ENCODE measurements at places on chromosomes 4 and X.
A peak's percentile ranks its signal among the peaks of the same experiment; 100 is the strongest.

DNA sequence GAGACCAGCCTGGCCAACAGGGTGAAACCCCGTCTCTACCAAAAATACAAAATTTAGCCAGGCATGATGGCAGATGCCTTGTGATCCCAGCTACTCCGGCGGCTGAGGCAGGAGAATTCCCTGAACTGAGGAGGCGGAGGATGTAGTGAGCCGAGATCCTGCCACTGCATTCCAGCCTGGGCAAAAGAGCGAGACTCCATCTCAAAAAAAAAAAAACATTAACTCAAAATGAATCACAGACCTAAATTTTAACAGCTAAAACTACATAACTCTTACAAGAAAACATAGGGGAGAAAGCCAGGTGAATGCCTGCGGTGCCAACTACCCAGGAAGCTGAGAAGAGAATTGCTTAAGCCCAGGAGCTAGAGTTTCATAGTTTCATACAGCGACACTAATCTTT lies 54.8 kb downstream of the TMEM165 start:
- DNase-seq = no peak

GRCh38 chr4:127352220-127353113 lies 280.3 kb upstream of the INTU start:
- no peak for DNase-seq

GRCh38 chr4:10529291-10530136 lies 72.3 kb upstream of the ZNF518B start:
- no peak for DNase-seq

GRCh38 chrX:9593756-9594155 lies 128.9 kb downstream of the TBL1X start:
- DNase-seq = no peak

- DNase-seq = no peak
Observed at GRCh38 chr4:87054900-87055299, 120.1 kb downstream of the AFF1 start.

DNA sequence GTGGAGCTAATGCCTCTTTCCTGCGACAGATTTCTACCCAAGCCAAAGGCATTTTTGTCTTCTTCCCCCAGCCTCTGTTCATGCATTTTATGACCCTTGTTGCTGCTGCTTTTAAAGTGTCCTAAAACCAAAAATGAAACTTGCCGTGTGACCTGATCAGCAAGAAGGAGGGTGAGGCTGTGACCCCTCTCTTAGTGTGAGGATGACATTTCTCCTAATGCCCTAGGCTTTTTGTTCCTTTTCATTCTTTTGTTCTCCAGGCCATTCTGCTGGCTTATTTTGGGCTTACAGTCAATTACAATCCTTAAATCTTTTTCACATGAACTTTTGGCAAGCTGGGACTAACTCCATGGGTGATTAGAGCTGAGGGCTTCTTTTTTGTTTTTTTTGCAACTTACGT lies 34.4 kb downstream of the PTTG2 start:
- DNase-seq = no peak

DNA sequence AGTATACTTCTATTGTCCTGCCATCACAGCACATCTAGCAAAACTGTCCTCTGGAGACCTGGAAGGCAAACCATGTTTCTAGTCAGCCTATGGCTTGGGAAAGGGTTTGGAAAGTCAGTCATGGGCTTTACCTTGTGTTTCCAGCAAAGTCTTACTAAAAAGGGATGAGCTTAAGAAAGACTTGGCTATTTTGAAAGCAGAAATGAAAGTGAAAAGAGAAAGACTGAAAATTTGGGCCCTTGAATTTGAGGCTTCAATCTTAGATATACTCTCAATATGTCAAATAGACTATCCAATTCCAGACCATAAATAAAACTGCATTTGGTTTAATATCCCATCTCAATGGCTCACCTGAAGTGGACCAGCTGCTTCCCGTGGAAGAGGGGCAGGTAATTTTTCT lies 127.9 kb downstream of the ZNF330 start:
- DNase-seq = no peak

- no peak for DNase-seq
Observed at GRCh38 chr4:8698341-8699062, 105.9 kb downstream of the CPZ start.

GRCh38 chr4:181470306-181470705 lies 772.9 kb upstream of the TENM3 start:
- no peak for DNase-seq

GRCh38 chrX:96211953-96212352 lies 472.7 kb upstream of the DIAPH2 start:
- DNase-seq = no peak

- DNase-seq = no peak
Observed at GRCh38 chrX:10519278-10519677, 101.1 kb downstream of the MID1 start.

DNA sequence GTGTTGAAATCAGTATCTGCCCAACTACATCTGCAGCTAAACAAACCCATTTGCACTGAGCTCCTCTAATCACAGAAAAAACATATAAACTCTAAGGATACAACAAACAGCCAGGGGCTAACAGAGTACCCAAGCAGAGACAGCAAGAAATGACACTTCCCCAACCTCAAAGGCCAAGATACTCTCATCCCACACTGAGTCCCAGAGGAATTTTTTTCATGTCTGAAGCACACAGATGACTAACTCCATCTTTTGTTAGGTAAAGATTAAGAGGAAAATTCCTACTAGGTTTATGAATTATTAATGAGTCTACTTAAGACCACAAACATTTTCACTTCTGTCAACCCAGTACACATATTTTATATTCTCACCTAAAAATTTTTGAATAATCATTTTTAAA lies 31.6 kb downstream of the SEPSECS start:
- DNase-seq = no peak

GRCh38 chr4:139099366-139099982 lies 77.5 kb downstream of the ELF2 start:
- peak; percentile 51 for DNase-seq

GRCh38 chr4:105586638-105587328 lies 34.4 kb downstream of the ARHGEF38 start:
- DNase-seq = no peak

GRCh38 chr4:148061795-148062194 lies 329.9 kb downstream of the ARHGAP10 start:
- no peak for DNase-seq

- no peak for DNase-seq
Observed at GRCh38 chr4:185534511-185534865, 819 bp downstream of the PDLIM3 start.

DNA sequence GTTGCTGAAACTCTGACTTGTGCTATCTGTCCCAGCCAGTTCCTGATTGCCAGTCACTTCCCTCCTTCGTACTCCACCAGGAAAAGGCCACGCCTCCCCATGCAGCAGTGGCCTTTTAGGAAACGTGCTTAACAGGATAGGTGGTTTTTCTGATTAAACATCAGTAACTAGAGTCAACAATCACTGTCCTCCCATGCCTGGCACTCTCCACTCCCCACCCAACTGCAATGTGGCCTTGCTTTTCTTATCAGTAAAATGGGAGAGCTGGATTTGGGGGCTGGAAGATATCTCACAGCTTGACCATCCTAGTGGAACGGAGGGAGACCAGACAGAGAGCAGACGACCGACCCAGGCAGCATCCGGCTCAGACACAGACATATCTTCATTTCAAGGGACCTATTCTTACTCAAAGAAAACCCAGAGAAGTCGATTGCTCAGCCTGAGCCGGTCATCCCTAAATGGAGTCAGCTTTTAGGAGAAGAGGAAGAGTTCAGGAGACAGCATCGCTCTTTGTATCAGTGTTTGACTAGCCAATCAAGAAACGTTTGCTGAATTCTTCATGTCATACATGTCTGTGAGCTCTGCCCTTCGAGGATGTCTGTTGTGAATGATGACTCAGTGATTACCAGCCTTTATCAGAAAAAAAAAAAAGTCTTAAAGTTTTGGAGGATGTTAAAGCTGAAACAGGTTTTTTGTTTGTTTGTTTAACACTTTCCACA lies 12.7 kb upstream of the UBA6 start:
- no peak for DNase-seq

GRCh38 chrX:17009856-17010625 lies 63.6 kb downstream of the REPS2 start:
- no peak for DNase-seq

DNA sequence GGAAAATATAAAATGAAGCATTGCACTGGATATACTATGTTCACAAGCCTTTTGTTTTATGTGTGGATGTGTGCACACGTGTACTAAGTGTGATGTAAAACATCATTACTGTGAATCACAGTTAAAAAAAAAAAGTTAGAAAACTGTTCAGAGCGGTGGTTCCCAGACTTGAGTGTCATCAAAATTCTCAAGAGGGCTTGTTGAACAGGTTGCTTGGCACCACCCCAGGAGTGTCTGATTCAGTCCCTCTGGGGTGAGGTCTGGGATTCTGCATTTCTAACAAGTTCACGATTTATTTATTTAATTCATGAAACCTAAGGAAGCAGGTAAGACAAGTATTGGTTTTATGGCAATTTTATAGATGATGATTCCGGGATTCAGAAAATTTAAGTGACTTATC lies 1.8 kb downstream of the CENPU start:
- no peak for DNase-seq

DNA sequence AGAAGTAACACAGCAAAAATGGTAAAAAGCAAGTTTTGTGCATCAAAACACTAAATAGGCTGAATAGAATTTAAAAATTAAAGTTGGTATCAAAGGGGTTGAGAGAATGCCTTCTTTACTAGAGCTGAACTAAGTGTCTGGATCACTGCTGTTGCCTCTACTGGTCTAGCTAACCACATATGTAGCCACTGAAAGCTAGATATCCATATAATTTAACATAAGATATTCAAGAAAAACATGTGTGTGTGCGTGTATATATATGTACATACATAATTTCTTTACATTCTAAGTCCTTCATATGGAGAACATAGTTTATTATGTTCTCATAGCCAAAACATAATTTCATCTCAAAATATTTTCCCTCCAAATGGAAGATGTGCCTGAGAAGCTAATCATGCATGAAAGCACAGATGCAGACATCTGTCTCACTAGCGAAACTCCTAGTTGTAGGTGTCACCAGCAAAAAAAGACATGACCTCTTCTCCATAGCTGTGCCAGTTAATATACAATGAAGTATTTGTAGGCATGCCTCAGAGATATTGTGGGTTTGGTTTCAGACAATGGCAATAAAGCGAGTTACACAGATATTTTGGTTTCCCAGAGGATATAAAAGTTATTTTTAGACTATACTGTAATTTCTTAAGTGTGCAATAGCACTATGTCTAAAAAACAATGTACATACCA lies 47.3 kb downstream of the PDE5A start:
- DNase-seq = no peak

DNA sequence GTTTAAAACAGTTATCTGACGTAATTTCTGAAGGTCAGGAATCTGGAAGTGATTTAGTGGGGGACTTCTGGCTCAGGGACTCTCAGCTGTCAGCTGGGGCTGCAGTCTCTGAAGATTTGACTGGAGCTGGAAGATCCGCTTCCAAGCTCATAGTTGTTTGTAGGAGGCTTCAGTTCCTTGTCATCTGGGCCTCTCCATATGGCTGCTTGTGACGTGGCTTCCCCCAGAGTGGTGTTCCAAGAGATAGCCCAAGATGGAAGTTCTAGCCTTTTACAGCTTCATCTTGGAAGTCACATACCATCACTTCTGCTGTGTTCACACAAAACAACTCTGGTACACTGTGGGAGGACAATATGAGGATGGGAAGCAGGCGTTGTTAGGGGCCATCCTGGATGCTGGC lies 2.1 kb downstream of the MPC1L start:
- DNase-seq = no peak

- no peak for DNase-seq
Observed at GRCh38 chr4:100240008-100240407, 49.7 kb upstream of the DDIT4L start.

- no peak for DNase-seq
Observed at GRCh38 chrX:134794692-134795091, 136.4 kb upstream of the PLAC1 start.

DNA sequence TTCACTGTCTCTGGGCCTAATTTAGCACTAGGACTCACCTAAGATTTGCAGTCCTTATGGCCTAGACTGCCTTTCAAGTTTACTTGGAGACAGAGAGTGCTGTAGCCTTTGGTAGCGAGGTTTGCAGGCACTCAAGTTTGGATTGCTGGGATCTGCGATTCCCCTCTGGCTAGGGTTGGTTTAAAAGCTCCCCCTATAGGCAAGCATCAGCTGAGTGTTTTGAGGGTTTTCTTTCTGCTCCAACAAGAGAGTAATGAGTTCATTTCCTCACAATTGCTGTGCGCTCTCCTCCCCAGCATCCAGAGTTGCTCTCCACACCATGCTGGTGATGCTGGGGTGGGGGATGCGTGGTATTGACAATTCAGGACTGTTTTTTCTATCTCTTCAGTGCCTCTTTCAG lies 206.9 kb downstream of the GLUD2 start:
- no peak for DNase-seq

- DNase-seq = no peak
Observed at GRCh38 chrX:19958552-19959486, 32.0 kb downstream of the BCLAF3 start.

GRCh38 chr4:70120323-70120722 lies 33.7 kb upstream of the PRR27 start:
- no peak for DNase-seq

GRCh38 chr4:78332976-78333375 lies 218.6 kb upstream of the ANXA3 start:
- DNase-seq = no peak

DNA sequence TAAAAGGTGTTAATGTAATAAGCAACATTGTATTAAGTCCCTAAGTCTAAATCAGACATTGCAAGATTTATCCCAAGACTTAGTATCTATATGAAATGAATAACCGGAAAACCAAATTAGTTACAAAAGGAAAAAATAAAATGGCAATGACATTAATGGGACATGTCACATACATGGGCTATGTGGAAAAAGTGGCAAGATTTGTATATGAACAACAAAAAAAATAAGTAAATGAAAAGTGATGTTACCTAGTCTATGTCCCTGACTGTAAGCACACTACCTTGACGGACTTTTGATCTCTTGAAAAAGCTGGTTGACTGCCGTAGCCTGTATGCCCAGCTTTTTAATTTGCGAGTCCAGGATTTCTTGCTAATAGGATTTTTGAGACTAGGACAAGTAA lies 55.5 kb upstream of the FAM120C start:
- DNase-seq = no peak

DNA sequence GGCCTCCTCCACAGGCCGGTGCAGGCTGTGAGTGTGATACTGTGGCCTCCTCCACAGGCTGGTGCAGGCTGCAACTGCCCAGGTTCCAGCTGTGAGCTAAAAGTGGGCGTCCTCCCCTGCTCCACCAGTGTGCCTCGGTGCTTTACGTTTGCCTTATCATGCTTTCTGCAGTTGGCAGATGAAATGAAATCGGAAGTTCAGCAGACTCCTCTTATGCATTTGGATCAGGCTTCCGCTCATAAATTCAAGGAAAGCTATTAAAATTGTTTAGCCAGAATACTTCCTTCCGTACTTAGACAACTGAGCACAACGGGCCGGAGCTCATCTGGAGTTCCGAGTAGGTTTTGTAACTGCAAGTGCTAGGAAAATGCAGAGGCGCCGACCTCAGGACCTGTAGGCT lies 12.0 kb downstream of the CYP4V2 start:
- no peak for DNase-seq

DNA sequence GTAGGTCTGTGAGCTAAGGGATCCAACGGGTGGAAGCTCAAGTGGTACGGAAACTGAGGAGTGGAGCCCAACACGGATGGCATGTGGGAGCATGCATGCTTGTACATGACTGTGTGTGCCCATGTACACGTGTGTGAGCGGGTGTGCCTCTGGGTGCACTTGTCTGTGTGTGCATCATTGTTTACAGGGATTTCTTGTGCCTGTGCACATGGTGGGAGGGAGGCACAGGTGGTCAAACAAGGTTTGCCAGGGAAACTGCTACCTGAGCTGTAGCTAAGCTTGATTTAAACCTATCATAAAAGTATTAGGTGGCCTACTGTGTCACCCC lies 122.5 kb upstream of the MAMLD1 start:
- DNase-seq = no peak

Data from stimulated activated CD8-positive, alpha-beta memory T cell treated with anti-CD3 and anti-CD28 coated beads, Interleukin-4, amount 100 ng/mL, for 24 hours (primary cell).